T-helper 2 cell (primary cell): ENCODE measurements at places on chromosomes 12 and 14.

DNA sequence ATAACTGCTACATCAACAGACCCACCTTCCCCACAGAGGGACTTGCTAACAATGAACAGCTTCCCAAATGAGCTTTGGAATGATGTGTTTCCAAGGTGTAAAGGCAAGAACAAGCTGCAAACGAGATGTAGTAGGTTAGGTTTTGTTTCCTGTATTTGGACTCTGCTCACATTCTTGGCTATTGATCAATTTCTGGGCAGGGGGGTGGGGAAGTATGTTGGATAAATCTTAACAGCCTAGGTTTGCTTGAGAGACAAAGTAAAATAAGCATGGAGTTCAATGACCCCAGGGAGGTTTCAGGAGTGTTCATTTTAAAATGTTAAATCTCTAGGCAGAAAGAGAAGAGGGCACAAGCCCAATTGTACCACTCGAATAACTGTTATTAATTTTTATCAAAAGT lies 146.6 kb downstream of the DPY19L2 start:
- no peak for DNase-seq

DNA sequence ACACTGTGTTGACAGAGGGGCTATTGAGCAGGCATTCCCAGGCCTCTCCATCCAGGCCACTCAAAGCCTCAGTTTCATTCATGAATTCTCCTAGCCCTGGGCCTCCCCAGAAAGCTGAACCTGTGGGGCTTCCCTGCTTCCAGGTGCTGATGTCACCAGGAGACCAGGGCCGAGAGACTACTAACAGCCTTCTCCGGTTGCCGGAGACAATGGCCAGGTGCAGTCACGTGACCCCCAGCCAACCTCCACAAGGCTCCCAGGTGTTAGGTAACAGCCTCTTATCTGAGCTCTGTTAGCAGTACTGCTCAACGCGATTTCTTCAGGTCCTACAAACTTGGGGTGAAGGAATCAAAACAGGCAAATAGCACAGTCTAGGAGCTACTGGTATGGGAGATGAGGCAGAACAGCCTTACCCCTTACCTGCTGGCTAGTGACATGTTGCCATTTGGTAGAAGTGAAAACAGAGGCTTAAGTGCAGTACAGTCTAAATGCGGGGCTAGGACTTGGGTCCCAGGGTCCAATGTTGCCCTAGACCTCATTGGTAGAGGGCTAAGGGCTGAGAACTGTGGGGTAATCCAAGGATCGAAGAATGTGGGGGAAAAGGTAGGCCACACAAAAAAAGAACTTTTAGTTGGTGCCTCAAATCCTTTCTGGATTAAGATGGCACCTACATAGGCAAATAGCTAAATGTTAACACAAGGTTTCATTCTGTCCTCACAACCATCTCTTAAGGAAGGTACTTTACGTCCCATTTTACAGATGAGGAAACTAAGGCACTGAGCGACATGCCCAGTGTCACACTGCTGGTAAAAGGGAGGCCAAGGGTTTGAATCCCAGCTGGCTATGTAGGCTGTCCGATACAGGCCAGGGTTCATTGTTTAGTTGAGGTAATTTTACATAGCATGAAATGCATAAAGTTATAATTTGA lies 3.8 kb downstream of the CCDC88C start:
- DNase-seq: peak; percentile 62

- no peak for DNase-seq
Measured at GRCh38 chr12:107108995-107109508, 15.7 kb upstream of the CRY1 start.

GRCh38 chr14:102159841-102160240 lies 20.1 kb downstream of the WDR20 start:
- no peak for DNase-seq

- DNase-seq: no peak
Measured at GRCh38 chr12:50662116-50662510, 101.8 kb upstream of the ATF1 start.
